ENCODE measurements at places on chromosomes 7 and 10. TPM values are rescaled to one million over a fixed set of nuclear protein-coding genes. Genes with fewer than 3 reads are reported as not detected.

The SMKR1 gene
- polyA plus RNA-seq: 0.58 TPM

The PDZD7 gene
- 0.61 TPM for polyA plus RNA-seq

The HKDC1 gene
- polyA plus RNA-seq: 0.10 TPM

The STRIP2 gene
- 0.09 TPM for polyA plus RNA-seq

The SMIM30 gene
- 6.5 TPM for polyA plus RNA-seq

The FAM204A gene
- 19.5 TPM for polyA plus RNA-seq

The SEMA4G gene
- polyA plus RNA-seq: 0.75 TPM

The SKAP2 gene
- polyA plus RNA-seq: 12.8 TPM

The ADCY1 gene
- polyA plus RNA-seq: 0.12 TPM

The VPS37D gene
- 0.10 TPM for polyA plus RNA-seq

DNA sequence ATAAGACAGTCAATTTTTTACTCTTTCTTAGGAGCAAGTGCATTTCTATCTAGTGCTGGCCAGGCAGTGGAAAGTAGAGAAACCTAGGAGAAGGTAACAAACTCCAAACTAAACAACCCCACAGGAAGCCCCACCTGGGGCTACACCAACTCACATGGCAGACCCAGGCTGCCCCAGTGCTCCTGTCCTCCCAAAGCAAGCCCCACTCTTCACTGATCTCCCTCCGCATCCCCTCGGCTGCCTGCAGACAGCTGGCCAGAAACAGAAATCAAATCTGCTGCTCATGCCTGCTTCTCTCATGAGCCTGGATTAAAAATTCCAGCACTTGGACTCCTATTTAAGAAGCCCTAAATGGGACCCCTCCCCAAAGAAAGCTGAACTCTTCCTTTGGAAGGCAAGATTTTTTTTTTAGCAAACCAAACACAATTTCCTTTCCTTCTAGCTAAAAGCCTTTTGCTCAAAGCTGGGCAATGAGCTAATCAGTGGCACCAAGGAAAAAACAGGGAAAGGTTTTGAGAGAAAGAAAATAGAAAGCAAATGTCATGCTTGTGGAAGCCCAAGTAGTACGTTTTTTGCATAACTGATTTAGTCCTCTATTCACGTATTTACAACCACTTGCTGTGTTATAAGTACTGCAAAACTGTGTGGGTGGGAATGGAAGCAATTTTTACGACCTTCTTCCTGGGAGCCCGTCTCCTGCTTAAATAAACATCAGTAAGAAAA lies 10.8 kb downstream of the PDE1C start:
- DNase-seq: no peak

- DNase-seq: no peak
Measured at GRCh38 chr7:2461268-2462026, 14.8 kb downstream of the GRIFIN start.

DNA sequence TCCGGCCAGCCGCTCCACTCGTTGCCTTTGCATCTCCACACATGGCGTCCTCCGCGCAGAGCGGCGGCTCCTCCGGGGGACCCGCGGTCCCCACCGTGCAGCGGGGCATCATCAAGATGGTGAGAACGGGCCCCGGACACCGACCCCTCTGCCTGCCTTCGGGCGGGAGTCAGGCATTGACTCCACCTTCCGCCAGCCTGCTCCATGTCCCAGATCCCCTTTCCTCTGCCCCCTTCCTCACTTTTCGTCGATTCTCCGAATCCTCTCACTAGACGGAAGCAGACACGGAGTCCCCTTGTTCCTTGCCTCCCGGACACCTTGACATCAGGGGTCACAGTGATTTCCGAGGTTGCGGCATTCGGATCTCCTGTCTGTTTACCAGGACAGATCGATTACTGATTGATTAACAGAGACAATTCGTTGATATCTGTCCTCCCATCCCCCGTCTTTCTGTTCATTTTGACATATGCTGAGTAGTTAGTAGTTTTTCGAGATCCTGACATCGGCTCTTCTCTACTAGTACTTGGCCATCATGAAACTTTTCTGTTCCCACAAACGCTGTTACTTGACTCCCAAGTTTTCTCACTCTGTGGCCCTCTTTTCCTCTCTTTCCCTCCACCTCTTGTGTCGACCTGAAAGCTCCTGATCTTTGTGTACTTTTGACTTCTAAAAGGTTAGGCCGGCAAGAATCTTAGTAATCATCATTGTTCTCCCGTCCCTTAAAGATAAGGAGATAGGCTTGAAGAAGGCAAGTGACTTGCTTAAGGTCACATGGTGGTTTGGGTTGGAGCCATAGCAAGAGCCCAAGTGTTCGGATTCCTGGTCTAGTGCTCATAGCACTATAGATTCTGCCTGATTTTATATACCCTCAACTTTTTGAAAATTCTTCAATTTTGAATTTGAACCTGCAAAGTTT lies 597 bp downstream of the SND1 start:
- DNase-seq: no peak

DNA sequence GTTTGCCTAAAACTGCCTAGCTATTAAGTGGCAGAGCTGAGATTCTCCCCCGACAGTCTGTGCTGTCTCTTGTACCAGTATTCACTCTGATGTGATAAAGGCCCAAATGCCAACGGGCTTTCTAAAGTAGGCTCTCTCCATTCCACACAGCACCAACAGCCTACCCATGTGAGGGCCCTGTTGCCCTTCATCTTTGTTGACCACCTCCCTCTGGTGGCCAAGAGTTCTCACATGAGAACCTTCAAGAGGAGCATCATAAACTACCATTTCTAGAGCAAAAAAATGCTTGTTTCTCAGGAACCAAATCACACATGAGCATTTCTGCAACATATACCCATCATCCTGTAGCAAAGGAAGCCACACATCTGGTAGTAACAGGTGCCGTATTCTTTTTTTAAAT lies 185.8 kb downstream of the GRM8 start:
- DNase-seq: no peak

GRCh38 chr7:94510582-94511496 lies 1.2 kb downstream of the CASD1 start:
- DNase-seq: peak; percentile 62

DNA sequence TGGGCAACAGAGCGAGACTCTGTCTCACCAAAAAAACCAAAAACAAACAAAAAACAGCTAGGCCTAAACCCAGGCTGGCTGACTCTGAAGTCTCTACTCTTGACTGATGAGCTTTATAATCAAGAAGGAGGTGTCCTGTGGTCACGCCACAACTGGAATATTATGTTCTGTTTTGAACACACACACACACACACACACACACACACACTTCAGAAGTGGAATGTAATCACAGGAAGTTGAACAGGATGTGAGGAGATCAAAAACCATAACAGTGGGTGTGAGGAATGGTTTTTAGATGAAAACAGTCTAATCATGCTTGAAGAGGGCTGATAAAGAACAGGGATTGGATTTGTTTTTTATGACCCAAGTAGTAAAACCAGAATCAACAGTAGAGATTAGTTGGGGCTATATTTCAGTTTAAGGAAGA lies 51.1 kb upstream of the IL6 start:
- DNase-seq: peak; percentile 51

- no peak for DNase-seq
Measured at GRCh38 chr7:66664590-66665293, 36.1 kb downstream of the KCTD7 start.

GRCh38 chr10:114499630-114500190 lies 95.4 kb upstream of the AFAP1L2 start:
- peak; percentile 75 for DNase-seq

- no peak for DNase-seq
Measured at GRCh38 chr10:130044067-130045061, 66.3 kb downstream of the C10orf143 start.

GRCh38 chr10:77637532-77638320 lies at the start of gene KCNMA1:
TSS of gene KCNMA1 (minus strand) at chr10:77637808.
- DNase-seq: peak; percentile 62

- no peak for DNase-seq
Measured at GRCh38 chr7:115965796-115966475, 64.6 kb downstream of the TFEC start.

DNA sequence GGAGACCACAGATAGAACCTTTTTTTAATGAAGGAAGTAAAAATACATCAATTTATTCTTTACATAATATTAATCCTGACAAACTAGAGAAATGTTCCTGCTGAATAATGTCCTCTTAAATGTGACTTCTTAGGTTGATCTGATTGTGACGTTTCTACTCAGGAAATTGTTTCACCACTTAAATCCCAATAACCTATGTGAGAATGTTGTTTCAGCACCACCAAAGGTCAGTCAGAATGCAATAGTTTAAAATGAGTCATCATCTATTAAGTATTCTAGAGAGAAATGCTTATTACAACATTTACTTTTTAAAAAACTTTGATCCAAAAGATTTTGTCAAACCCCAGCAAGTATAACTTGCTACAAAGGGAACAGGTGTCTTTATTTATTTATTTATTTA lies 155.4 kb upstream of the CACNA2D1 start:
- no peak for DNase-seq

DNA sequence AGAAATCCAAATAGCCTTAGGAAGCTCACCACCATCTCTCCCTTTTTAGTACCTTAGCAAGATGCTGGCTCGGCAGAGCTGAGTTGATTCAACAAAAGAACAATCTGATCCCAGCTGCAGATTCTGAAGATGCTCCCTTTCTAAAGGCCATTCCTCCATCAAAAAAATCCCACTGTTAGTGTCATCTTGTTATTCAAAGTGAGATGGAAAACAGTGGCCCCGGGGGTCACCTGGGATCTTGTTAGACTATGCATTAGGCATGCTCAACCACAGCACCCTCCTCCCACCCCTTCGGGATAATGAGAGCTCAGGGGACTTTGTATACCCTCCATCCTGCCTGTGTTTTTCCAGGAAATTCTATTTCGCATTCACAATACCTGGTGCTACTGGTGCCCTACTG lies 2.4 kb downstream of the NCAPG2 start:
- DNase-seq: no peak

DNA sequence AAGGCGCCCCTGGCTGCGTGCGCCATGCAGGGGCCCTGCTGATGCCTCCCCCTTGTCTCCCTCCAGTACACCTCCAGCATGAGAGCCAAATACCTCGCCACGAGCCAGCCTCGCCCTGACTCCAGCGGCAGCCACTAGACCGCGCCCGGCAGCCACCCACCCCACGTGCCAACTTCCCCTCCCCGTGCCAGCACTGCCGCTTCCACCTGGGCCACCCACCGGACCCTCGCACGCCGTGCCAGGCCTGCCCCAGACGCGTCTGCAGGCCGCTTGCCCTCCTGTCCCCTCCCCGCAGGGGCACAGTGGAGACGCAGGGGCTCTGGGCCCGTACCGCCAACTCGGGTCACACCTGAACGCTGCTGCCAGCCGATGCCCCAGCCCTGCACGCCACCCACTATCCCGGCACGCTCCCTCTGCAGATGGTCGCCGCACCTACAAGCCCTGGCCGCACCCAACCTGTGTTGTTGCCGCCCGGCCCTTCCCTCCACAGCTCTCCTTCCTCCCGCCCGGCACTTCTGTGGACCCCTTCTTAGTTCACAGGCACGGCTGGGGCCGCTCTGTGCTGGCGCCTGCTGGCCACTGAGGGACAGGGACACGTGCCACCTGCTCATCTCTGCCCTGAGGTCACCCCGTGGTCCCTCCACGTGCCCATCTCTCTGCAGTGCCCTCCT lies 26.3 kb upstream of the AMZ1 start:
- DNase-seq: no peak

- DNase-seq: no peak
Measured at GRCh38 chr10:123878666-123879303, 12.8 kb downstream of the CPXM2 start.

DNA sequence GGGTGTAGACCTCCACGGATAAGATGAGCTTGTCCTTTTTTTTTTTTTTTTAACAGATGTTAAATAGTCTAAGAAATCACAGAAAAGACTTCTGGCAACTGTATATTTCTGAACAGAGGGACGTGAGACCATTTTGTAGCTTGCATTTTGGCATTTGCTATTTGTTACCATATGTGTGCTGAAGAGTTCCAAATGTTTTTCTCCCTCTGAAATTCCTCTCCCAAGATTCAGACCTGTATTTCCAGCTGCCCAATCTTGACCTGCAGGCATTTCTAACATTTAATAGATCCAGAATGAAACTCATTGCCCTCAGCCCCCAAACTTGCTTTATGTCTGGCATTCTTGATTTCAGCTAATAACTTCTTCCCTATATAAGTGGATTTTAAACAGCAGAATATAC lies 223.1 kb upstream of the FZD1 start:
- DNase-seq: no peak

All from B cell (primary cell).